ENCODE measurements at places on chromosomes 7 and 10.

GRCh38 chr10:51630640-51631005 lies 68.8 kb downstream of the CSTF2T start:
- no peak for DNase-seq

DNA sequence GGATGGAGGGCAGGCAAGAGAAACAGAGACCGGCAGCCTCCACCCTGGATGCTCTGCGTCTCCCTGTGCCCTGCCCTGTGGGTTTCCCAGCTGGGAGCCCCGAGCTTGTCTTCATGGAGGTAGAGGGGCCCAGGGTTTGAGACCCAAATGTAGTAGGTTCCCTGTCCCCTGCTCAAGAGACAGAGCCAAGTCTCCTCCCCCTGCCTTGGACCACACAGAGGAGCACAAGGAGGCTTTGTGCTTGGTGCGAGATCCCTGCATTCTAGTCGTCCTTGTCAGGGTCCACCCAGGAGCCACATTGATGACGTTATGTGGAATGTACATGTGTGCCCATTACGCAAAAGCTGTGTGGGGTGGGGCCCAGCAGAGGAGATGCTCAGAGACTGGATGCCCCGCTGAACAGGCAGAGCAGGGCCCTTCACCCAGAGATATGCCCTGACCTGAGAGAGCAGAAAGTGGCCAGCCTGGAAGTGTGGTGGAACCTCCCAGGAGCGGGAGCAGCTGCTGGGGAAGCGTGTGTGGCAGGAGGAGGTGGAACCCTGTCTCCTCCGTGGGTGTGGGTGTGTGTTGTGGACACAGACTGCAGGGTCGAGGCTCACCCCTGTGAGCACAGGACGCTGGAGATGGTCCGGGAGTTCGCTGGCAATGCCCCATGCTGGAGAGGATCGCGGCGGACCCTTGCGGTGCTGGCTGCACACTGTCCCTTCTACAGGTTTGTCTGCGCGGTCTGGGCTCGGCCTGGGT lies 39.3 kb downstream of the VWA2 start:
- DNase-seq = no peak

- no peak for DNase-seq
Observed at GRCh38 chr7:69060516-69060915, 537.8 kb upstream of the AUTS2 start.

- no peak for DNase-seq
Observed at GRCh38 chr10:96665306-96665705, 55.0 kb downstream of the PIK3AP1 start.

- no peak for DNase-seq
Observed at GRCh38 chr10:8193546-8193945, 139.1 kb downstream of the GATA3 start.
